Stimulated activated CD4-positive, alpha-beta T cell treated with anti-CD3 and anti-CD28 coated beads, Interleukin-4, amount 100 ng/mL, for 4 hours (primary cell): ENCODE measurements at places on chromosomes 5 and 9.

DNA sequence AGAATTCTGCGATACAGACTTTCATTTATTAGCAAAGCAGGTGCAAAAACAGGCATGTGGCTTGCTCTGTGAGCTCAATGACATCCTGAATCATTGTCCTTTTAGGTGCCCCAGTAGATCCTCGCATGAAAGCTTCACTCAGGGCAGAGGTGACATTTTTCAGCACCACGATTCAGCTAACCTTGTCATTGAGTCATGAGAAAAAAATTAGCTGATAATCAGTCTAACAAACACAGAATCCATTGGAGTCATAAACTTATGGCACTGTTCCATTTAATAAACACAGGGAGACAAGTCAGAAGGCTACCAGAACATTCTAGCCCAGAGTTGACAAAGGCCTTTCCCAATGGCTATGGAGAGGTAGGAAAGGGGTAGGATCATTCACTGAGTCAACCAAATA lies 104.8 kb upstream of the RAD23B start:
- DNase-seq, result no peak

DNA sequence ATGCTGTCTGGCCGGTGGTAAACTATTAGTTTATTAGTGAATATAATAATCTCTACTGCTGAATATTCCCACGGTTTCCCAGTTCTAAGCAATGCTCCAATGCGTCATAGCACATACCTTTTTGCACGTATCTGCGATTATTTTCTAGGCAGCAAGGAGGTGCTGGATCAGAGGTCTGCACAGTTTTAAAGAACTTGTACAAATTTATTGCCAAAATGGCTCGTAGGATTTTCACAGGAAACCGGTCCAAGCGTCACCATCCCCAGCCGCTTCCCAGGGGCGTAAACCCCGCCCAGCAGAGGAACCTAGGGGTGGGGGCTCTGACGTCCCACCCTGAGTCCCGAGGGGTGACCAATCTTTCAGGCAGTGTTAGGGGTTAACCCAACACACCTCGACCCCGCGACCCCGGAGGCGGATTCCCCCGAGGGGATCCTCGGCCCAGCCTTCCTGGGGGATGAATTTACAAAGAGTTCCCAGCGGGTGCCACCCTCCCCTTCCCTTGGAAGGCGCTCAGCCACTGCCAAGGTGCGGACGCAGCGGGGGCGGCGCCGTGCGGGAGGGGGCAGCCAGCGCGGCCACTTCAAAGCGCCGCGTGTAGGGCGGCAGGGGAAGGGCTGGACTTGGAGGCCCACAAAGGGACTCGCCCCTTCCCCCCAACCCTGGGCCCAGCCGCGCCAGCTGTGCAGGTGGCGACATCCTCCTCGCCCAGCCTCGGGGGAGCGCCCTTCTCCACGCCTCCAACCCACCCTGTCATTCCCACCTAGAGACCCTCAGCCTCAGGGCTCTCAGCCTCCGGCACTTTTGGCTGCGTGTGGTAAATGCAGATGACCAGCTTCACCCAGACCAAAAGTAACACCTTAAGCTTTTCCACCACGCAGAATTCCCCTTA lies 43.5 kb upstream of the TCF7 start:
- peak; percentile 37 for DNase-seq

- DNase-seq, result no peak
These were observed 3.3 kb upstream of the MSMP start for GRCh38 chr9:35757226-35757891.

DNA sequence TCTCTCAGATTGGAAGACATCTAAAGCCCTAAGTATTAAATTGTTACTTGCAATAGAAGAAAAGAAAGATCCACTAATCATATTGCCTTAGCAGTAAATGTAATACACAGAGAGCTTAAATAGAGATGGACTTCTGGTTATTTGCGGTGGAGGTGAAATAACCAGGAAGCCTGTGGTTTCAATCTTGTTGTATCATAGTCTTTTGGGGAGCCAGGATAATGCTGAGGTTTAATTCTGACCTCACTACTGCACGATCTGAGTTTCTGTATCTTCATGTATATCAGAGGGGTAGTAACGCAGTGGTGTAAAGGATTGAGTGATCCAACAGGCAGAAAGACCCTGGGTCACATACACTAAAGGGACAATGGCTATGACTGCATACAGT lies 71.7 kb downstream of the ANKRD55 start:
- no peak for DNase-seq

- no peak for DNase-seq
These were observed 367.9 kb upstream of the ADAMTSL1 start for GRCh38 chr9:18106006-18106560.

GRCh38 chr9:90793729-90794128 lies 7.9 kb upstream of the SYK start:
- no peak for DNase-seq

- no peak for DNase-seq
These were observed 77.3 kb downstream of the PALM2AKAP2 start for GRCh38 chr9:109857336-109857735.

DNA sequence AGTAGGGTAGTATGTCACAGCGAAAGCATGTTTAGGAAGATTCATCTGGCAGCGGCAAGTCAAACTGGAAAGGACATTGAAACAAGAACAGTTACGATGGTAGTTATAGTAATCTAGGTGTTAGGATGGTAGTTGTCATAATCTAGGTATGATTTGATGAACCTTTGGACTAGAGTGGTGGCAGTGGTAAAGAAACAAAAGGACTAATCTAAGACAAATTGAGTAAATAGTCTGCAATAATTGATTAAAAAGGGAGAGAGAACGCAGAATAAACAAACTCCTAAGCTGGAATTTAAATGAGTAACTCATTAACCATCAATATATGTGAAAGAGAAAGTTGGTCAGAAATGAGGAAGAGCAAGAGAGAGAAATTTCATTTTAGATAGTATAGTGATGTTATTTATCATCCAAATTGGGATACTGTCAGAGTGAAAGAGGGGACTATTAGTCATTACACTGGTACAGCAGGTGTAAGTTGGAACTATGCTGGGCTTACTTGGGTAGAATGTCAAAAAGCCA lies 56.8 kb downstream of the MTREX start:
- no peak for DNase-seq

DNA sequence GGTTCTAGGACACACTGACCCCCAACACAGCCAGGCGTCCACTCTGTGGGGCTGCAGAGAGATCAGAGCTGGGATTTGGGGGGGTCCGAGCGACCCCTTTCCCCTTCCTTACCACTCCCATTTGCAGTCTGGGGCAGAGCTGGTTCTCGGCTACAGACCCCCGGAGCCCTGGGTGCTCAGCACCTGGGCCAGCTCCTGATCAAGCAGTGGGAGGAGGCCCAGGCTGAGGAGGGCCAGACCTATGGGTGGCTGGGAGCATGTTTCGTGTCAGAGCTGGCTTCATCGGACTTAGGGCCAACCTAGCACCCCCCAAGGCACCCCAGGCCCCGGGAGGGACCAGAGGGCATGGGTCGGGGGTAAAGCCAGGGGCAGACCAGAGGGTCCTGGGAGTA lies 7.6 kb downstream of the GRIN1 start:
- DNase-seq, result no peak

DNA sequence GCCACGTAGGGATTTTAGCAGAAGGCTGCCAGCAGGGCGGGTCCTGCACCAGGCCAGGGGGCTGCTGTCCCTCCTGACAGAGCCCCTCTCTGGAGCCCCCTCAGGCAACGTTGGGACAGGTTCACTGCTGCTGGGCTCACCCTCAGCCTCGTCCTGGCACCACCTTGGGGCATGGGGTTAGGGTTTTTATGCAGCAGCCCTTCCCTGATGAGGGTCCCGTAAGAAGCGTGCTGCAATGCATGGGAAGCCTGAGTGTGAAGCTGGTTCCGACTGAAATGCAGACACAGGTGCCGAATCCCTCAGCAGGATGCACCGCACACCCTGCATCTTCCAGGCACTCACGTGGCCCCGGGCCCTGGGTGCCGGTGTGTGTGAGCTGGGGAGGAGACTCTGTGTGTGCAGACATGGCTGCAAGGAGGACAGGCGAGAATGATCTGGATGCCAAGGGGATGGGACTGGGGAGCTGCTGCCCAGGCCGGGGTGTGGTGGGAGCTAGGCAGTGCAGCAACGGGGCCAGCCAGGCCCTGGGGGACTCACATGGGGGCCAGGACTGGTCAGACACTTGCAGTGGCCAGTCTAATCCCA lies 27.1 kb downstream of the ZDHHC11B start:
- DNase-seq, result peak; percentile 1
